ENCODE measurements at places on chromosomes 3 and 15.

DNA sequence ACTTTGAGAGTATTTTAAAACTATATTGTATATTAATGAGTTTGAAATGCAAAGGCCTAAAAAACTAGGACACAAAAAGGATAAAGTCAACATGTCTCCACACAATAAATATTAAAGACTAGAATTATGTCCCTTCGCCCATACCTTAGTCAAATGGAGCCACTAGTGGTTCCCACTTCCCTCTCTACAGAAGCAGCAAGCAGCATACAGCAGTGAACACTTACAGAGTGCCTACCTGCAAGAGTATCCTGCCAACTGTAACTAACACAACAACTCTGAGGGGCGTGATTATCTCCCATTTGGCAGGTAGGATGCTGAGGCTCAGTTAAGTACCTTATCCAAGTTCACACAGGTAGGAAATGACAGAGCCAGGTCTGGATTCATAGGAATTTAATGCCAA, 17.2 kb downstream of the DYNC1LI1 start:
- no peak for DNase-seq

DNA sequence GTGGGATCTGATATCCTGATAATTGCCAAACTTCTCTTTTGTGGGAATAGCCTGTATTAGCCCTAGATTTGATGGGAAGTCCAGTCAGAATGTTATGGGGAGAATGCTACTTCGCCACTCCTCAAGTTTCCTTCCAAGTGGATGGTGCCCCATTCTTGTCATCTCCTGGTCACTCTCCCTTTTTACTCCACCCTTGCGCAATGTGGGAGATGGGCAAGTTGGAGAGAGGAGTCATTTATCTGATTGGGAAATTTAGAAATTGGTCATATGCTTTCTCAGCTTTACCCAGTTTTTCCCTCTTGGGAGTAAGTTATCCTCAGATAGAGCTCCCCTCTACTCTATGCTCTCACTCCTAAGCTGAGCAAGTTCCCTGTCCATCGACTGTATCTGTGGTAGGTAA, 14.4 kb downstream of the FANCD2OS start:
- DNase-seq, result no peak

DNA sequence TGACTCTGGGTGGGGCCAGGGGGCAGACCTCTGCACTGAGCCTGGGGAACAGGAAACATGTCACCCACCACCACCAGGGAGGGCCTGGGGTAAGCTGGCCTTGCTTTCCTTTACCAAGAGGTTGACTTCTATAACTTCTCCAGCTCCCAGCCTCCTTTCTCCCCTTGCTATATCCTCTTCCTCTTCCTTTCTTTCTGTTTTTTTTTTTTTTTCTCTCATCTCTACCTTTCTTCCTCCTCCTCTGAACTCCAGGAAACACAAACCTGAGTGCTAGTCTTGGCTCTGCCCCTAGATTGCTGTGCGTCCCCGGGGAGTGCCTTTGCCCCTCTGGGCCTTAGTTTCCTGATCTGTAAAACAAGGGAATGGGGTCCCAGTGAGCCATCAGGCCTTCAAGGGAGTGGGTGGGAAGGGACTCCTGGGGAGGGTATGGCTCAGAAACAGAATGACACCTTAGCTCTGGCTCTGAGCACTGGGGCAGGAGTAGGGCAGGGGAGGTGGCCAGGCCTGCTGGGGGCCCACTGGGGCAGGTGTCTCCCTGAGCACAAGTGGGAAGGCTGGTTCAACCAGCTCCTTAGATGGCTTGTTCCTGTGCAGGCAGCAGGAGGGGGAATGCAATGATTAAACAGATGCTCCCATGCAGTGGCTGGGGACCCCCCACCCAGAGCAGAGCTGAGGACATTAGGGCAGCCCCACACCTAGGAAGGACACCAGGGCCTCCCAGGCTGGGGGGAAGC, 4.3 kb downstream of the SNX33 start:
- no peak for DNase-seq

GRCh38 chr3:182979103-182979673, 1.1 kb downstream of the DCUN1D1 start:
- no peak for DNase-seq

DNA sequence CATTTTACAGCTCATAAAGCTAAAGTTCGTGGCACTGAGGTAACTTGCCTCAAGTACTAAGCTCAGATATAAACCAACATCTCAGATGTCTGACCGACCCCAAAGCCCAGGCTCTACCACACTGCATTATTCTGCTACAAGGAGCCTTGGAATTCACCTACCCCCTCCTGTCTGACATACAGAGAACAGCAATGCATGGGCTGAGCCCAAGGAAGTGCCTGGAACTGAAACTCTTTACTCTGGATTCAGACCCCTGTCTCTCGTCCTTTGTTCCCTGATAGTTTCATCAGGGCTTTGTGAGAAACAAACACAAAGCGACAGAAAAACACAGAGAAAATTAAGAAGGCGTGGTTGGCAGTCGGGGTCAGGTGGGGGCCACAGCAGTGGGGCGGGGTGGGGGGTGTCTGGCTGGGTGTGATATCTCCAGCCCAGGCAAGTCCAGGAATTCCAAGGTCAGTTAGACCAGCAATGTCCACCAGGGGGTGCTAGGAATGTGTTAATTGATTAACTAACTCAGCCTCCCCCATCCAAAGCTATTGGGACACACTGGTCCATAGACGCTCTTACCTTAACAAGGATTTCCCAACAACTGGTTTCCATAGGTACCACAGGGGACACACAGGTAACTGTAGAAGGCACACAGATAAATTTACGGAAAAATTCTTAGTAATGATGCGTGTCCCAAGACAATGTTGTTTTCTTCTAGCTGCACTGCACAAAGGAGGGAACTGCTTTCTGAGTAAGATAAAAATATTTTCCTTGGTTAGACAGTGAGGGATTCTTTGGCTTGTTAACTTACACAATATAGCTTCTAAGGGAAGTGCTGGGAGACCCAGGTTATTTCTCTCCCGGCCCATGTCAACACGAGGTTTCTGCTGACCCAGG, 18.8 kb upstream of the SSUH2 start:
- no peak for DNase-seq

DNA sequence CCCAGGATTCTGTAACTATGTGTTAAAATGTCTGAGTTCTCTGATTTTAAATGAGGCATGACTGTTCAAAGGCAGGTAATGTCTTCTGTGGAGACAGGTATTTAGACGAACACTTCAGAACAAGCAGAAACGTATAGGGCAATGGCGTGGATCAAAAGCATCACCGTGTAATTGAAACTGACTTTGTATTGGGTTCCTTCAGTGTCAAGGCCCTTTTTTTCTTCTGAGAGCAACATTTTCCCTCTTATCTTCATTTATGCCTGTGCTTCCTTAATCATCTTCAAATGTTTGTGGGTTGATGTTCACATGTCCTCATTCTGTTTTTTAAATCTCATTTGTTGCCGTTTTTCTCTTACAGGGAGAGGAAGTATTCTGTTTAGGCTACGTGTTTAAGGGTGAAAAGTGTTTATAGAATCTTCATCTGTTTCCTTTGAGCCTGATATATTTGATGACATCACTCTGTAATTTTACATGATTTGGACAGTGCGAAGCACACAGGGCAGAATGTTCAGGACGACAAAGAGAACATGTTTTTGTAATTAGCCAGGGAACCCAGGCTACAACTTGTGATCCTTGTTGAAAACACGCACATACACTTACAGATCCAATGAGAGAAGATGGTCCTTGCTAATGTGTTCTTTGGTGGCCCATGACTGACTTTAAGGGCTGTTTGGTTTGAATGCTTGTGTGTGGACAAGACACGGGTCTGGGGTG, 196.0 kb downstream of the LRTM1 start:
- no peak for DNase-seq

GRCh38 chr15:72233769-72234168, 2.8 kb upstream of the PKM start:
- DNase-seq, result no peak

- no peak for DNase-seq
Measured at GRCh38 chr3:65551945-65552344, 486.8 kb downstream of the MAGI1 start.

DNA sequence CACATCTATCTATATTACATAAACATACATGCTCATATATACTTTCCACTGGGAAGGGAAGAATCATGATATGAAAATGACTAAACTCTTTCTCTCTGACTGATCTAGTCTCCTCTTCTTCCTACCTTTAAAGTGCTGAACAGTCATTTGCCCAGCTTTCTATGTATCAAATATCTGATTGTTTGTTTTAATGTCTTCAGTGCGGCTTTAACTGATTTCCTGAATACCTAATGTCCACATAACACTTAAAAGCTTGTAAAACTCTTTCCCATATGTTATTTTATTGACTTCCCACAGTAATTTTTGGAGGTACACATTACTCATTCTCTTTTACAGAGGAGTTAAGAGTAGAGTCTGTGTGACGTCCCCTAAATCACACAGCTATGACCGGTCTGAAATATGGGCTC, 28.2 kb downstream of the CPOX start:
- no peak for DNase-seq

DNA sequence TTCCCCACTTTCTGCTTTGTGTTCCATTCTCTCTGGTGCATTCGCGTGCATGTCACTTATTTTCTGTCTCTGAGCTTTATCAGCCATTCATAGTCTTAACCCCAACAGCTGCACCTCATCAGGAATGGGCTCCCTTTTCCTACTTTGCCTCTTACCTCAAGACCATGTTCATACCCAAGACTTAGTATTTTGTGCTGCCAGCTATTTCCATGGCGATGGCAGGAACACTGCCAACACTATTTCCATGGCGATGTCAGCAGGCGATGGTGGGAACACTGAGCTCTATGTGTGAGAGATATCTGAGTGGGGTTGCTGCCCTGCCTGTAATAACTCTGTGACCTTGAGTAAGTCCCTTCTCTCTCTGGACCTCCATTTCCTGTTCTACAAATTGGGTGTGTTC, 5.5 kb downstream of the ZNF35 start:
- no peak for DNase-seq

DNA sequence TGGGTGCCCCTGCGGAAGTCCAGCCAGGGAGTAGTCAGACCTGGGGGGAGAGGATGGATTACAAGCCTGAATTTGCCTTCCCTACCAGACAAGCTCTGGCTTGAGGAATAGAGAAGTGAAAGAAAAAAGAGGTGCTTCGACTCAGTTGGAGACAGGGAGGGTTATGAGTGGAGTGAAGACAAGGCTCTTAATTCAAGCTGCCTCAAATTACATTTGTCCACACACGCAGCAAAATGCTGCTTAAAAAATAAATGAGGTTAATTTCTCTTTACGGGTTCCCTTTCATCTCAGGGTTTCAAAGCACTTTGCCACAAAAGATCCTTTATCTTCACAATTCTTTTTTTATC, 49.0 kb upstream of the SLC4A7 start:
- DNase-seq, result no peak

DNA sequence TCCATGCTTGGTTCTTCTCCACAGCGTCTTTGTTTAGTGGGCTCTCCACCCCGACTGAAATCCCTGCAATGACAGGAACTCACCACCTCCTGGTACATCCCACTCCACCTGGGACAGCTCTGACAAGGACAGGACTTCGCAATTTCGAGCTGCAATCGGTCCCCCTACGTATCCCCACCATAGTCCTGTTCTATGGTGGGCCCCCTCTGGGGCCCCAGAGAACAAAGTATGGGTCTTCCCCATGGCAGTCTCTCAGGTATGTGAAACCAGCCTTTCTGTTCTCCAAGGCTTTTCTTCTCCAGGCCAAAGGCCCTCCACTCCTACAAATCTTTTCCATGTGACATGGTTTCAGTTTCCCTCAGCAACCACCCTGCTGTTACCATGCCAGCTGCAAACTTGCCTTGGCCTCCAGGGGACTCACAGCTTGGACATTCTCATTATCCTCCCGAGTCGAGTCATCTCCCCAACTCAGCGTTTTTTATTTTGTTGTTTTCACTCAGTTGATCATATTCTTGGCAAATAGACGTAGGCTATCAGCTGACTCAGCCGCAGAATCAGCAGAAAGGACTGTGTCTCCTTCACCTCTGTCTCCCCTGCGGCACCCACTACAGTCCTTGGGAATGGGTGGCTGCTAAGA, 233.3 kb downstream of the OPA1 start:
- DNase-seq, result no peak

DNA sequence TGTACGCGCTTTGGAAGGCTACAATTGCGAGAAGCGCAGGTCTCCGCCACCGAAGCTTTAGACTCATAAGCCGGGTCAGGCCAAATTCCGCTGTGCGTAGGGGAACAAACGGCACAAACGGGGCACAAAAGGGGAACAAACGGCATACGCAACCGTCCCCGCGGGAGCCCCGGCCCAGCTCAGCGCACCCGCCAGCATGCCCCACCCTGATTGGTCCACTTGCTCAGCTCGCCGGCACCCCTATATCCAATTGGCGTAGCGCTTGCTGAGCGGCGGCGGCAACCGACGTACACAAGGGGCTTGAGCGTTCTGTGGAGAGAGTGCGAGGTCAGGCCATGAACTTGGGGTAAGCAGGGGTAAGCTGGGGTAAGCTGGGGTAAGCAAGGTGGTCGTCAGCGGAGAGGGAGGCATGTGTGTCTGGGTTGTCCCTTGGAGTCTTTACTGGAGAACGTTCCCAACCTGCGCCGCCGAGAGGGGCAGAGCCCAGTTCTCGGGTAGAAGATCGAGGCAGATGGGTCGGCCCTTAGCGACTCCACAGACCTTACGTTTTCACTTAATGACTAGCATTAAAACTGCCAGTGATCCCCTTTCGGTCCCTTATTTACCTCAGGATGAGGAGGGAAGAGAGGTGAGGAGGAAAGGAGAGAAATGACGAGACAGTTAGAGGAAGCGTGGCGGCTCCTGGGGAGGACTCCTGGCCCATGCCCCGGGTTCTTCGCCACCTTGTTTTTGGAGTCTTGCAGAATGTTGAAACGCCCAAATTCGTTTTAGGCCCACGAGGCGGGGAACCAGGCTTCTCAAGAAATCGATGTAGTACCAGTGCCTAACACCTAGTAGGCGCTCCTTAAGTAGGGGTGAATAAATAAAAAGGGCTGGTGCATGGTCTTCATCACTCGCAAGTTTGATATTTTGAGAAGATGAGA, at the start of gene CCDC66:
Gene CCDC66 (plus strand): TSS at position 268 of the 923 bp plus-strand sequence. CDS start 68 bp downstream, at position 336.
- DNase-seq, result peak; percentile 91

- no peak for DNase-seq
Measured at GRCh38 chr3:150746791-150747590, 16.0 kb downstream of the SIAH2 start.

DNA sequence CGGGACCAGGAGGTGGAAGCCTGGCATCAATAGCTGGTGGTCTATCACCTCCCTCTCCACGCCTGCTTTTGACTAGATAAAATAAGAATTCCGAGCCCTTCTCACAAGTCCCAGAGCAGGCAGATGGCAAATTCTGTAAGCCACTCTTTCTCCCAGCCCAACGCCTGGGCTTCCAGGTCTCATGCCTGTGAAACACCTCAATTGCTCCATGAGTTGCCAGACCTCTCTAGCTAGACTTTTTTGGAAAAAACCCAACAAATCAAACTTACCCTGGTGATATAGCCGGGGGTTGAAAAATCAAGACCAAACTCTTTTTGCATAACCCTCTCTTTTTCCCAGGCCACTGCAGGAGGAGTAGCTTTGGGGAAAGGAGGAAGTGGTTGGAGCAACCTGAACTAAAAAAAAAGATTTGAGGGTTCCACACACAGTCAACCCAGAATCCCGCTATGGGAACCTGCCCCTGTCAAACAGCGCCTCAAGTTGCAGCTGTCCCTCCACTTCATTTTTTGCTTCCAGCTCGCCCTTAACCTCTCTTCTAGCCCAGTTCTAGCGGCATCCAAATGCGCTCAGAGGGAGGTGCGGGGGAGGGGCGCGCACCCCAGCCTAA, 7.0 kb downstream of the BHLHE40 start:
- no peak for DNase-seq

Measured in activated CD4-positive, alpha-beta T cell treated with anti-CD3 and anti-CD28 coated beads, Interleukin-2, amount 50 U/mL, for 4 hours (primary cell).